ENCODE measurements at places on chromosomes 2 and 18.

GRCh38 chr2:237673130-237674001, 46.0 kb downstream of the LRRFIP1 start:
- peak; percentile 61 for DNase-seq

DNA sequence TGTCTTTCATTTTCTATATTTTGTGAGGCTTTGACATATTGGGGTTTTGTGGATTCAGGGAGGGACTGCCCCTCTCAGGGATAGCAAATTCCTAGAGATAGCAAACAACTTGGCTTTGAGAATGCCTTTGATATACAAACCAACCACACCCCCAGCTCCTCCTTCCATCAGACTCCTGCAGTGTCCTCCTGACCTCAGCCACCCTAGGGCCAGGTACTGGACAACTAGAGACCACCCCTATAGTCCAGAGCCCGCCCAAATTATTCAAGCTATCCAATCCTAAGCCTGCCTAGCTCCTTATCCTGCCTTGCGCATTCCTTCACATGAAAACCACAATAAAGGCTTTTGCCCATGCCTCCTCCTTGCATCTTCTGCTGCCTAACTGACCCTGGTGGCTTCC, 22.9 kb upstream of the STAM2 start:
- no peak for DNase-seq

GRCh38 chr2:198490748-198491147, 686.4 kb downstream of the PLCL1 start:
- DNase-seq = no peak

- no peak for DNase-seq
Observed at GRCh38 chr2:198874472-198874858, 583.3 kb downstream of the SATB2 start.

DNA sequence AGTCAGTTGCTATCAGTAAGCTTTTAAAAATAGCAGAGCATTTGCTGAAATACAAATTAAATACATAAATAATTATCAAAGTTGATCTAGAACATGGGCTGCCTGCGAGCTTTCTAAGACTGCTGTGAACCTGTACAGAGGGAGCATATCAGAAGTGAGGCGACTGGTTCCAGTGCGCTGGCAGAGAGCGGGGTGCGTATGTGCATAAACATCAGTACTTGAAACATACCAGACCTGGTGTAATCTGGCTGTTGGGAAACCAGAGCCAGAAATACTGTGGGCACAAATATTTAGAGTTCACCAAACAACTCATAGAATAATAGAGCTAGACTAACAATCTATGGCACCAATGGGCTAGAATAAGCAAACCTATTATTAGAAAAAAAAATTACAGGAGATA, 27.3 kb downstream of the PDIA6 start:
- DNase-seq = no peak

GRCh38 chr2:227411320-227411989, 23.7 kb upstream of the SCYGR1 start:
- DNase-seq = no peak
